ENCODE measurements at places on chromosomes 16 and 17.

DNA sequence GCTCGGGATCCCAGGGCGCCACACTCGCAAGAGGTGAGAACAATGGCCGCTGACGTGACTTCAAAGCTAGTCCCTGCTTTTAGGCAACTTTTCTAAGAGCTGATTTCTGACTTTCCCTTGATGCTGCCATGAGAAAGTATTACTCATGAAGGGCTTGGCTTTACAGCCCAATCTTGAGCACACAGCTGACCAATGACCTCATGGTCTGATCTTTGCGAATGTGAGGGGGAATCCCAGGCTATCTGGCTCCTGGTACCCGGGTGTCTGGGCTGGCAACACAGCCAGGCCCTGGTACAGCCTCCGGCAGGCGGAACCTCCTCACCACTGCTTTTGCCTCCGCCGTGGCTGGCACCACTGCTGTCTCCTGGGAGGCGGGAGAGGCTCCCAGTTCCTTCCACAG is 17.5 kb downstream of the NDUFAF8 start:
- DNase-seq = no peak

DNA sequence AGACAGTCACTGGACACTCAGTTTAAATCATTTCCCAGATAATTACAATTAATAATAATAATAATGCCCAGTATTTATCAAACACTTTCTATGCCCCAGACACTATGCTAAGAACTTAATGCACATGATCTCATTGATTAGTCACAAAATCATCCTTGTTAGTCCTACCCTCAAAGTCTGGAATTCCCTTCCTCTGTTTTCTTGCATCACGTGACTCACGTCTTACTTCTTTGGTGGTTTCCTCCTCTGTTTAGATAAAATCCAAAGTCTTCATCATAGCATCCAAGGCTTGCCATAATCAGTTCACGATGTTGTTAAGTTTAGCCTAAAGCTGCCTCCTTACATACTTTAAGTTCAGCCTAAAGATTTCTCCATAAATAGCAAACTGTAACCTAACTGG is 471.9 kb downstream of the PMP22 start:
- no peak for DNase-seq

GRCh38 chr16:50311134-50311528 is 44.8 kb downstream of the ADCY7 start:
- no peak for DNase-seq

DNA sequence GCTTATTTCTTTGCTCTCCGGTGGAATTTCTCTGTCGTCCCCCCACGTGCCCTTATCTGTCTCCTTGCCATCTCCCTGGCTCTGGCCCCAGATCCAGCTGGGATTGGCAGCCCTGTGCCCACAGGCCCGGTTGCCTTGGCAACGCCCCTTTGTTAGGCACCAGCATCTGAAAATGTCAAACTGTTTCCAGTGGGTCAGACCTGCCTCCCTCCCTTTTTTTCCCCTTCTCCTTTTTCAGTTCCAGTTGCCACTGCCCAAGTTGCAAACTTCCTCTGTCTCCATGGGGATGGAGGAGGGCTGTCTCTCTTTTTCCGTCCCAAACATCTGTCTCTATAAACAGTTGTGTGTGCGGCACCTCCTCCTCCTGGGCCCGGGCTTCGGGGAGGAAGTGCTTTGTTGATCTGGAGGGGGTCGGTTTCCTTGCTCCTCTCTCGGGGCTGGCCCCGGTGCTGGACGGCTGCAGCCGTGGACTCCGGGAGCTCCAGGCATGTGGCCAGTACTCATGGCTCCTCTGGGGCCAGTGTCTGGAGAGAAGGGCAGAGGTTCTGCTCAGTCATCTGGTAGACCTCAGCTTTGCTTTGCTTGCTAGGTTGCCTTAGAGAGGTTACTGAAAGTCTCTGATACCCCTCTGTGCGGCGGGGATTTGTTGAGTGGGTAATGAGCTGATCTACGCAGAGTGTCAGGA is 35.3 kb downstream of the SOCS3 start:
- DNase-seq = no peak

- no peak for DNase-seq
Observed at GRCh38 chr17:74814453-74814852, 38.3 kb upstream of the NAT9 start.

- DNase-seq = no peak
Observed at GRCh38 chr17:29732613-29733012, 109.9 kb upstream of the CORO6 start.

DNA sequence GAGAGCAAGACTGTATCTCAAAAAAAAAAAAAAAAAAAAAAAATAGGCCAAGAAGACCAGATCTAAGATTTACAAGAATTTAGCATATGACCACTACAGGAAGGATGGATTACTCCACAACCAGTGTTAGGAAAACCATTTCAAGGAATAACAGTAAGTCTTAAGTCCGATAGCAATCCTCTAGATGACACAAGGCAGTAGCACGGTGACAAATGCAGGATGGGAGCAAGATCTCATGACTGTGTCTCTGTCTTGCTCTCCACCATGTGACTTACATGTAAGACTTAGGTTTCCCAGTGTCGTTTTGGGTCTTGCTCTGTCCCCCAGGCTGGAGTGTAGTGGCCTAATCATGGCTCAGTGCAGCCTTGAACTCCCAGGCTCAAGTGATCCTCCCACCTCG is 27.8 kb downstream of the C16orf96 start:
- no peak for DNase-seq
